Activated T-helper 1 cell treated with anti-CD3 and anti-CD28 coated beads, Interleukin-12 subunit alpha, Interleukin-12 subunit beta, Interleukin-2, Interleukin-4 antibody, amounts not matched to agents 30 ng/mL and 10 ng/mL and 1 ng/mL, durations not matched to agents 14 hours and 24 hours and 36 hours (primary cell): ENCODE measurements at places on chromosomes 16 and 17. TPM values are rescaled to one million over a fixed set of nuclear protein-coding genes. Genes with fewer than 3 reads are reported as not detected.
A peak's percentile ranks its signal among the peaks of the same experiment; 100 is the strongest.

The IL34 gene
- total RNA-seq, result not detected in 2 replicates

The SMIM22 gene
- not detected in 2 replicates for total RNA-seq

GRCh38 chr17:58755269-58755576 is 431 bp upstream of the PPM1E start:
- H3K27me3 ChIP-seq, result peaks cover 56% of the 10 kb centered on the region
- H3K4me3 ChIP-seq, result peak overlapping the region; percentile 73
- peaks cover 12% of the 10 kb centered on the region for H3K4me1 ChIP-seq
- no peaks in the 10 kb centered on the region for H3K36me3 ChIP-seq

The ST3GAL2 gene
- 35.6 and 37.7 TPM in 2 replicates for total RNA-seq

- no peak for DNase-seq
- no peaks in the 10 kb centered on the region for H3K4me1 ChIP-seq
- peaks cover 29% of the 10 kb centered on the region for H3K27me3 ChIP-seq
- no peaks in the 10 kb centered on the region for H3K36me3 ChIP-seq
- H3K4me3 ChIP-seq, result no peak overlapping the region
Measured at GRCh38 chr16:2365397-2366294, 25.1 kb upstream of the ABCA3 start.

The DHX58 gene
- total RNA-seq, result 26.9 and 28.4 TPM in 2 replicates

The CTCF gene
- 64.7 and 67.6 TPM in 2 replicates for total RNA-seq

The KCNJ2 gene
- total RNA-seq, result 0.05 TPM in 1 of 2 replicates, not detected in the other
